ENCODE measurements at places on chromosomes 2 and 18.

DNA sequence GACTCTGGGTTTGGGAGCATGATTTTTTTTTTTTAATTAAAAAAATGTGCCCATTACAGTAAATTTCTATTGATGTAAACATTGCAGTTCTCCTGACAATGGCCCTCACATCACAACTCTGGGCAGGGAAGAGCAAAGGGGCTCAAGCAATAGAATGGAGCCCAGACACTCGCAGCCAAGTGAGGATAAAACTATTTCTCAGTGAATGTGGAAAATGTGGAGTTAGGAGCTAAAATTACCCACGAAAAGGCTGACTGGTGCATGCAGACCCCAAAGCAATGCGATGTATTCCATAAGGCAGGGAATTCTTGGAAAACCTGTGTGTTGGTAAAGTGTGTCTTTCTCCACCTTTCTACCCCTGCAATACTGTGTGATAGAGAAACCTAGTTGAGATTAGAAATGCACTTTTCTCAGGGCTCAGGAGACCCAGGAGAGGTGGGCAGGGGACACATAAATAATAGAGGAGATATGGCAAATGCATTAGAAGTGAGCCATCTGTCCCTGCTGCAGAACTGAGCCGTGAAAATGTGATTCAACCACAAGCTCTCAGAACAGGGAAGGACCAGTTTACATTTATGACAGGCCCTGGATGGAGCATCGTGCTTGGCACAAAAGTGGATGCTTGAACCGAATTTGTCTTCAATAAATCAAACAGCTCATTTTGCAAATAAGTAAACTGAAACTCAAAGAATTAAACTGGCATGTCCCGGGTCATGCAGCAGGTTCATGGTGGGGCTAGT is 100.1 kb downstream of the MYCN start:
- DNase-seq, result no peak

DNA sequence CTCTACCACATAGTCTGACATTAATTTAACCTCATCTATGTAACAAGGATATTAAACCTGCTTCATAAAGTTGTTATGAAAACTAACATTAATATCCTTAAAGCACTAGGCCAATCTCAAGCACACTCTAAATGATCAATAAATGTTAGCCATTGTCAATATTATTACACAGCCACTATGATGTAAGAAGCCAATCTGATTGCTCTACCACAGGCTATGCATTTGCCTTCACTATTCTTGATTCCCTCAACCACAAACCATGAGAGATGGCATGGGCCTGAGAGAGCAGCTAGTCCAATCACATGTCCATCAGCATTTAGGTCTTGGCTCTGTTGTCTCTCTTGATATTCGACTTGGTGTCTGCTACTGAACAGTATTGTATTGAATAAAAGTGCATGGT is 4.2 kb downstream of the SLC25A12 start:
- DNase-seq, result no peak

GRCh38 chr2:9596621-9597311 is 34.0 kb downstream of the YWHAQ start:
- no peak for DNase-seq

DNA sequence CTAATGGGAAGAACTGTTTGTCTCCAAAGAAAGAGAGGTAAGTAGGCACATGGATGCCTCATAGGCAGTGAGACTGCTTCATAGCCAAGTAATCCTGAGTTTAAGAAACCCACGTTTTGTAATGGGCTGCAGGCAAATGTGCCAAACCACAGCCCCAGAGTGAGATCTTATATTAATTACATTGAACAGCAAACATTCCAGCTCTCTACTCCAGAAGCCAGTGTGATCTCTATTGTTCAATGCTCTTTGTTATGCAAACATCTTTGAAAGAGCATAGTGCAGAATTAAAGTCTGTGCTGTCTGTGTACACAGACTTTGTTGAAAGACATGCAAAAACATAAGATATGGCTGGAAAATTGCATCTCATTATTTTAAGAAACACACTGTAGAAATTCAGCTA is 720.8 kb upstream of the REG3G start:
- DNase-seq, result no peak

- DNase-seq, result no peak
These were observed 147.7 kb upstream of the DTNA start for GRCh38 chr18:34562252-34562870.

- DNase-seq, result no peak
These were observed 83.2 kb downstream of the THNSL2 start for GRCh38 chr2:88253375-88253774.

- no peak for DNase-seq
These were observed 131.3 kb downstream of the GALNT3 start for GRCh38 chr2:165662720-165663119.

- no peak for DNase-seq
These were observed 164.3 kb upstream of the ARL4C start for GRCh38 chr2:234661175-234661574.

DNA sequence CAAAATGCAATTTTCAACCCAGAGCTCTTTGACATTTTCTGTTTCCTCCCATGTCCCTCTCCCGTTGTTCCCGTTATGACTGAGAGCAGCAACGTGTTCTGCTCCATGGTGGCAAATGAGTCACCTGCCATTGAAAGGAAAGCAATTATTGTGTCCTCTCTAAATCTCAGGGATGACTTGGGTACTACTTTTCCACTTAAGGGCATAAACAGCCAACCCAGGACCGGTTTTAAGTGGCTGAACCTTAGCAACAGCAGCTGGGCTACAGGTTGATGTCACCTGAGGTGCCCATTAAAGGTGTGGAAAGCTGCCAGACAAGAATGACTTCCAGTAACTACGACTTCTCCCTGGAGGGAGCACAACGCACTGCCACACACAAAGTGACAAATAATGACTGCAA is 236.8 kb downstream of the NCKAP5 start:
- DNase-seq, result no peak

DNA sequence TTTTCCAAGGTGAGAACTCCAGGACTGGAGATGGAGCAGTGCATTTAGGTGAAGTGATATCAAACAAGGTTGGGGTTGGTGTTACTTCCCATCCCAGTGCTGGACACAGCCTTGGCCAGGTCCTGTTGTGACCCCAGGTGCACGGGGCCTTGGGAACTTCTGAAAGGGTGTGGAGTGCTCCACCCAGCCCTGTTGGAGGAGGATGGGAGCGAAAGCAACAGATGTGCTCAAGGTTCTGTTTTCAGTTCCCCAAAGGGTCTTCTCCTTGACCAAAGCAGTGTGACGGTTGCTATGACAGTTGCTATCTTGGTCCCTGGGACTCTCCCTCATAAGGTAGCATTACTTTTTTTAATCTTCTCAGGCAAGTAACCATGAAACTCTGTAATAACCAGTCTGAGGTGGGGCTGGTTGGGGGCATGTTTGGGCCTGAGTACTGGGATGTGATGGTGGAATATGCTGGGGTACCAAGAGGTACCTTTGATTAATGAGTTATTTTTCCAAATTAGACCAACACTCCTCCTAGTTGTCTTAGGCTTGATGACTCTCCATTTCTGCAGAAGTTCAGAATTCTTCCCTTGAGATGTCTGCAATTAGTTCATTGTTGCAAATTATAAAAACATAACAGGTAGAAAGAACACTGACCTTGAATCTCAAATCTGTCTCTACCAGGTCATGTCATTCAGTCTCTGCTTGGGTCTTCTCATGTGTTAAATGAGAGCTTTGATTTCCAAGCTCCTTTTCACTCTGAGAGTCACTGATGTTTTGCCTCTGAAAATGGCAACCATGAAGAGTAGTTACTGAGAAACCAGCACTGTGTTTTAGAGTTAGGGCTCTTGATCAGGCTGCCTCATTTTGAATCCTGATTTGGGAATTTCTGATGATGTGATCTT is 154.5 kb downstream of the RPIA start:
- DNase-seq, result no peak

DNA sequence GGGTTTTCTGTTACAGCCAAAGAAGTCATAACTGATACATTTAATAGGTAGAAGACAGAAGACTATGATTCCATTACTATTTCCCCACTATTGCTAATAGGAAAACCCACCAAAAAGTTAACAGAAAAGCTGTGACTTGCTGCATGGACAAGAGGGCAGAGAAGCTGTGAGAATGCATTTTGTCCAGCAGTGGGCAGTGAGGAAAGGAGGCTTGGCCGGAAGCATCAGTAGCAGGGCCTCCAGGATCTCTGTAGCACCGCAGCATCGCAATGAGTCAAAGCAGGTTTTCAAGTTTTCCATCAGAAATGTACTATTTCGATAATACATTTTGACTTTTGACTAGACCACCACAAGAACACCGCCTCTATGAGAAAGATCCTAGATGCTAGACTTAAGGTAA is 24.9 kb downstream of the MYO5B start:
- no peak for DNase-seq

DNA sequence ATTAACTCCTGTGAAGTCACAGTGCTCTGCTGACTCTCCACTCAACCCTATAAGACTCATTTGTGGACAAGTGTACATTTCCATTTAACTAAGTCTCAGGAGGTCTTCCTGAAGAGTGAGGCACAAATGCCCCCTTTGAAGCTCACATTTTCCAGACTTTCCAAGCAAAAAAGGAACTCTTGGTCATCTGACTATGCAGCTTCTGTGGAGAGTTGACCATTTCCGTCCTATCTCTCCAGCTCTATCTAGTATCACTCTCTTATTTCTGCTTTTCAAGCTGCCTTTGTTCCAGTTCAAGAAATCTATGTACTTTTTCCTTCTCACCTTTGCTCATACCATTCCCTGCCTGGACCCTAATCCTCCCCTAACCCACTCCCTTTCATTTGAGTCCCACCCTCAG is 77.0 kb downstream of the ANTXR1 start:
- no peak for DNase-seq

- DNase-seq, result peak; percentile 25
These were observed 63.3 kb downstream of the RPIA start for GRCh38 chr2:88754585-88755320.

- DNase-seq, result no peak
These were observed 5.3 kb upstream of the ASAP2 start for GRCh38 chr2:9201185-9201891.
